ENCODE measurements at places on chromosomes 5 and 9. TPM values are rescaled to one million over a fixed set of nuclear protein-coding genes. Genes with fewer than 3 reads are reported as not detected.

The ACER2 gene
- polyA plus RNA-seq: 0.71 TPM

The CCL27 gene
- polyA plus RNA-seq: 48.4 TPM

The PELO gene
- polyA plus RNA-seq: 6.0 TPM

The FAT2 gene
- 2.7 TPM for polyA plus RNA-seq

The AOPEP gene
- 36.5 TPM for polyA plus RNA-seq

The SLC35D2 gene
- 21.5 TPM for polyA plus RNA-seq

The EFNA5 gene
- 3.6 TPM for polyA plus RNA-seq

The CCL28 gene
- polyA plus RNA-seq: 6.5 TPM

The PDE6A gene
- 0.16 TPM for polyA plus RNA-seq

The PFN3 gene
- polyA plus RNA-seq: not detected
